ENCODE measurements at places on chromosomes 5 and 9.

DNA sequence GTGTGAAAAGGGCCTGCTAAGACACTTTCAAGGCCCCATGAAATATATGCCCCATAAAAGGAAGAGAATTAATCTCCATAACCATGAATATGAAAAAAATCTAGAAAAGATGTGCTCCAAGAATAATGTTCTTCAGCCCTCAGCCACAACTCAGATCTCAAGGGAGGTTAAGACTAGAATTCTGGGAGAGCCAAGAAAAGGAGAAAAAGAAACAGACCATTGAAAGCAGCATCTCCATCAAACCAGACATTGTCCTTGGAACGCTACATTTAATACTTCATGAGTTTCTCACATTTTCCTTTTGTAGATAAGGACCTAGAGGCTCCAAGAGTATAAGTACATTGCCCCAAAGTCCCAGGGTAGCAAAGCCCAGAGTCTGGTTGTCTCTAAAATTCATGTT, 270.6 kb downstream of the DENND1A start:
- no peak for DNase-seq

DNA sequence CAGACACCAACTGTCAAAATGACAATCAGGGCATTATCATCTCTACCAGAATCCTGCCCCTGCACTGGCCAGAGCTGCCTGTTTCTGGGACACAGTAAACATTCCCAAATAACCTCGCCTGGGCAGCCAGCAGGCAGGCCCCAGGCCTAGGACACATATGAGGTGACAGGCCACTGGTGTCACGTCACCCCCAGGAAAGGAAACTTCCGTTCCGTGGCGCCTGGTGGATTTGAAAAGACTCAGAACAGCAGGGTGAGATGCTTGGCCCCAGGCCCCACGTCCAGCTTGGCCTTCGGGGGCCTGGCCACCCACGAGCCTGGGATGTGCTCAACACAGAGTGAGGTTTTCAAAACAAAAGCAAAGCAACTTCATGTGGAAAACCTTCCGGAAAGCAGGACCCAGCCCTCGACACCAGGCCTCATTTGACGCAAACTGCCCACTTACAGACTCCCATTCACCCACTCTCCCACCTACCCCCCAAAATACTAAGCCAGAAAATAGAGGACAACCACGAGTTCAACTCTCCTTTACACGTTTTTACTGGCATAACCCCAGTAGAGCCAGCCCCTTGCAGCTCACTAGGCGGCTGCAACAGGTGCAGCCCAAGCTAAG, 1.2 kb downstream of the SEMA4D start:
- DNase-seq: no peak

- DNase-seq: no peak
Measured at GRCh38 chr5:130550562-130550928, 614.5 kb downstream of the HINT1 start.

GRCh38 chr9:15942831-15943424, 390.1 kb downstream of the CCDC171 start:
- DNase-seq: no peak

DNA sequence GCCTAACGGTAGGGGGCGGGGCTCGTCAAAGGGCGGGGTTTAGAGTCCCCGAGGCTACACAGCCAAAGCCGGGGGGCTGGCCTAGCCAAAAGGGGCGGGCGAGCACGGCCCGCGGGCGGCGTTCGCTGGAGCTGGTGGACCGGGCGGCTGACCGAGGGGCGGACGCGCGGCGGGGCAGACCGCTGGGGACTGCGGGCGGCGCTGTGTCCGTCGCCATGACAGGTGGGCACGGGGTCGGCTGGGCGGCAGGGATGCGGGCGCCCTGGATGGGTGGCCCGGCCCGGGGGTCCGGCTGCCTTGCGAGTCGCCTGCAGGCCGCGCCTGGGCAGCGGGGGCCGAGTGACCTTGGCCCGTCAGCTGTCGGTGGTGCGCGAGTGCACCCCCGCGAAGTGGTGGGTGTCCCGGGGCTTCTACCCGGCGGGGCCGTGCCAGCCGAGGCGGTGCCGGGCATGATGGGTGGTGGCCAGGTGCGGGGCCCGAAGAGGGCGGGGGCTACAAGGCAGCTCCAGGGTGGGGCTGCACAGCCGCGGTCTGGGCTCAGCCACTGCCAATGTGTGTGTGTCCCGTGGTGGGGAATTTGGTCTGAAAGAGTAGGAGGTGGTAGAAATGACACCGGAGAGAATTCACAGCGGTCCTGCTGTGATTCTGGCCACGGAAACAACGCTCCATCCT, at the start of gene CARD19:
Gene CARD19 (plus strand): TSS at position 87 of the 672 bp plus-strand sequence. CDS start 129 bp downstream, at position 216.
- no peak for DNase-seq

GRCh38 chr9:104934691-104935500, 6.9 kb upstream of the ABCA1 start:
- DNase-seq: no peak

DNA sequence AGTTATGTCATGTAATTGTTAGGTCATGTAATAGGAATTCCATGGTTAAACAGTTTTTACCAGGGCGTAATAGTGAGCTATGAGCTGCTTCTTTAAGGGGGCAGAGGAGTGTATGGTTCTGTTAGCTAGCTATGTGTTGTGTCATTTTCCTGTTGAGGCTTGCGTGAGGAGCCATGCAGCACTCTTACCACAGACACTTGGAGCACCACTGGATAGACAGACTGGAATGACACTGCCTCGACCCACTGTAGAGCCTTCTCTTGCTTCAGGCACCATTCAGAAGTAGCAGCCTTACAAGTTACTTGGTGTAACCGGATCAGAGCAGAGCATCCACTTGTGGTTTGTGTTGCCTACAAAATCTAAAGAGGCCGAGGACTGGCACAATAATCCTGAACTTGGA, 28.3 kb upstream of the STOM start:
- no peak for DNase-seq

DNA sequence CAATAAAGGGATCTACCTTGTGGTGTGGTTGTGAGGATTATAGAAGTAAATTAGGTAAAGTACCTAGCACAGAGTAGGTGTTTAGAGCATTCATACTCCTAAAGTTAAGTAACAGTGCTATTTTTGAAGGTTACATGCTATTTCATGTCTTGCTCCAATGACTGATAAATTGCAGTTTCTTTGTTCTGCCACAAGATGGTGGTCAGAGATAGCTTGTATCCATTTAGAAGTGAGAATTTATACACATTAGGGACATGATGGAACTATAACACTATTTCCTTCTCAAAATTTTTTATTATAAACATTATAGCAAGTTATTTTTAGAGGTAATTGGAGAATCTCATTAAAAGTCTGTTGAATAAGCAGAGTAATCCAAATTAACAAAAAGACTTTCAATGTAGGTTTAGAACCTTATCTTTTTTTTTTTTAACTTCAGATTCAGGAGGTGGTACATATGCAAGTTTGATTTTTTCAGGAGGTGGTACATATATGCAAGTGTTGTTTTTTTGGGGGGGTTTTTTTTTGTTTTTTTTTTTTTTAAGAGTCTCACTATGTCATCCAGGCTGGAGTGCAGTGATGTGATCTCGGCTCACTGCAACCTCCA, 17.1 kb downstream of the MTREX start:
- no peak for DNase-seq

DNA sequence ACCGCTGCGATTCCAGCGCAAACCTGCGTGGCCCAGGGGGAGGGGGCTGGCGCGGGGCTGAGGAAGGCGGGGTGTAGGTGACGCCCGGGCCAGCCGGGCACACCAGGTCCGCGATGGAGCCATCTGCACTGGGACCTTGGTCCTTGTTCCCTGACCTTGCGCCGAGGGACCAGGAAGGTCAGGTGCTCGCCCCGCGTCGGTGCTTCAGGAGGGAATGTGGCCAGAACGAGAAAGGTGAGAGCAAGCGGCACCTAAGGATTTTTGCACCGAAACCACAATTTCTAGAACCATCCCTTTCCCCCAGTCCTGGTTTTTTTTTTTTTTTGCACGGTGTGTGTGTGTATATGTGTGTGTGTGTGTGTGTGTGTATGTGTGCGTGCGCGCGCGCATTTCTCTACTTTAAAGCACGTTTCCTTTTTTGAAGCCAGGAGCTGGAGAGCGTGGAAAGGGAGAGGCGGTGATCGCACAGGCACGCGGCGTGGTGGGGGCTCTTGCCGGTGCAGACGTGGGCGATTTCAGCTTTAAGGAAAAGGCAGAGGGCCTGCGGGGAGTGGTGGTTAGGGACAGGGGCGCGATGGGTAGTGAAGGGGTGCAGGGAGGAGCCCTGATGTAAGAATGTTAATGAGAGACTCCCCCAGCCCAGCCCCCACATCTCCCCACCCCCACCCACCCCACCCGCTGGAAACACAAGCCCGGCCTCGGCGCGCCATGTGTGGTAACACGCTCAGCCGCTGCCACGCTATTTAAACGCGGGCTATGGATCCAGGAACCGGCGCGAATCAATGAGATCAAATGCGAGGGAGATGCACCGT, at the start of gene NPR3:
Gene NPR3 (plus strand): TSS at position 772 of the 812 bp plus-strand sequence. CDS start 456 bp downstream, outside the sequence.
- DNase-seq: no peak

All from NCI-H187 (cell line).